Jurkat, Clone E6-1 (cell line): ENCODE measurements at places on chromosomes 6 and 20.

GRCh38 chr6:139262519-139263300 lies 29.1 kb downstream of the TXLNB start:
- peak; percentile 39 for DNase-seq

DNA sequence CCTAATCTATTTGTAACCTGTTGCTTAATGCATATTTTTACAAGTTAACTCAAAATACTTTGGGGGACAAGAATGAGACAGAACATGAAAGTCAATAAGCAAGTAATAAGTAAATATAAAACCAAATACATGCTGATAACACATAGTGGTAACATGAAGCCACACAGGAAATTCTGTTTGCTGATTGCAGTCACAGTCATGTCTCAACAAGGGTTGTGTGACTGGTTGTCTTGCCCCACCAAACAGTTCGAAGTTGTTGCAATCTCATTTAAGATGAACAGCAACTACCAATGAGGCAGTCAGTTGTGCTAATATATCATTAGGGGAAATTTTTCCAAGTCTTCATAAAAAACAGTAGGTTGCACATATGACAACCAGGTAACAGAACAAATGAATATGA lies 14.5 kb downstream of the CD24 start:
- no peak for DNase-seq

DNA sequence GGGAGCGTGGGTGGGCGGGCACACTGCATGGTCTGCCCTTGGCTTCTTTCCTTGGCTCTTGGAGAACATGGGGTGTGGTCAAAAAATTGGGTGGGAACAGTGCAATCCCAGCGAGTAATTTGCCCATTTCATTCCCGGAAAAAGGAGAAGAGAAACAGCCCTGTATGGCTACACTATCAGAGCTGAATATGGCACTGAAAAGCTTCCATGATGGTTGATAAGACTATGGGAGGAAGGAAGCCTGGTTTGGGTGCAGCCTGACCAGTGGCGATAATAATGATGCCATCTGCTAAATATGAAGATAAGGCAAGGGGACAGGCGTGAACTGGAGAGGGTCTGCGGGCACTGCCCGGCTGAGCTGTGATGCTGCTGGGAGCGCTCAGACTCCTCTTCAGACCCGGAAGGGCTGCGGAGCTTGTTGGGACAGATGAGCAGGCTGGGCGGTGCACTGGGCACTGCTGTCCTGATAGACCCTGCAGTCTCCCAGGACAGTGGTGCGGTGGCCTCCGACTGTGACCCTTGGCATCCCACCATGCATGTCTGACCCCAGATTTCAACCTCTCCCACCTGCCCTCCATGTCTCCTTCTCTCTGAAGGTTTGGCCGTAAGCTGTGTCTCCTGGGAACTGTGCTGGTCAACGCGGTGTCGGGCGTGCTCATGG lies 10.2 kb downstream of the SLC22A1 start:
- DNase-seq, result no peak

GRCh38 chr6:109121411-109121810 lies 26.1 kb downstream of the CEP57L1 start:
- no peak for DNase-seq

GRCh38 chr6:6764764-6765434 lies 176.4 kb downstream of the LY86 start:
- no peak for DNase-seq

DNA sequence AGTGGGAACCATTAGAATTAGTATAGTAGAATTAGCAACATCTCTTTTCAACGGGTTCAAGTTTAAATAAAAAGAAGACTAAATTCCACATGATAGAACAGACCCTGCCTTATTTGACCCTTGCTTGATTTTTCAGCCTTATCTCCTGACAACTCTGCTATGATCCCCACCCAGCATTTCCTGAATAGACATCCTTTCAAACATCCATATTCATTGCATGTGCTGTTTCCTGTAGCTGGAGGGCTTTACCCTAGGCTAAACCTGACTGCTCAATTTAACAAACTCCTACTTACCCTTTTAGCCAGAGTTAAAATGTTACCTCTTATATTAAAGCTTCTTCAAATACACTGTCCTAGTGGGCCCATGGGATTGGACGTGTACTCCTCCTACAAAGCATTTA lies 594.8 kb upstream of the ARID1B start:
- DNase-seq, result no peak

DNA sequence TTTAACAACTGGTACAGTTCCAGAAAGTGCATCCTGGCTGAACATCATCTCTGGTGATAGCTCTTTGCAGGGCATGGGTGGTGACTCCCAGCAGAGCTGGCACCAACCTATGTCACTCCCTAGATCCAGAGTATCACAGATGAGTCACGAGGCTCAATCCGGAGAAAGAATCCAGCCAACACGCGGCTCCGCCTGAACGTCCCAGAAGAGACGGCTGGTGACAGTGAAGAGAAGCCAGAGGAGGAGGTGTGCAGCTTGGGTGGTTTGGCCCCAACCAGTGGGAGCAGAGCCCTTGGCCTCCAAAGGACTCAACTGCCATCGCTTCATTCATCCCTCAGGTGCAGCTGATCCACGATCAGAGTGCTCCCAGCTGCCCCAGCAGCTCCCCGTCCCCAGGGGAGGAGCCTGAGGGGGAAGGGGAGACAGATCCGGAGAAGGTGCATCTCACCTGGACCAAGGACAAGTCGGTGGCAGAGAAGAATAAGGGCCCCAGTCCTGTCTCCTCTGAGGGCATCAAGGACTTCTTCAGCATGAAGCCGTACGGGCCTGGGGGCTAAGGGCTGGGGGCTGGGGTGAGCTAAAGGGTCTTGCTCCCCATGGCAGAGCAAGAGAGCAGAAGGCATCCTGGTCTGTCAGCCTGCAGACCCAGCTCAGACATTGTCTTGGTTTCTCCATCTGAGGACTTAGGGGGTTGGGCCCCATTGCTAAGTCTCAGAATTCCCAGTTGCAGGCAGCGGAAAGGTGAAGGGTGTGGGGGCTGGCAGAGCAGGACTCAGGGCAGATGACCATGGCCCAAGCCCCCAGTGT lies 27.2 kb downstream of the SLC12A5 start:
- no peak for DNase-seq

DNA sequence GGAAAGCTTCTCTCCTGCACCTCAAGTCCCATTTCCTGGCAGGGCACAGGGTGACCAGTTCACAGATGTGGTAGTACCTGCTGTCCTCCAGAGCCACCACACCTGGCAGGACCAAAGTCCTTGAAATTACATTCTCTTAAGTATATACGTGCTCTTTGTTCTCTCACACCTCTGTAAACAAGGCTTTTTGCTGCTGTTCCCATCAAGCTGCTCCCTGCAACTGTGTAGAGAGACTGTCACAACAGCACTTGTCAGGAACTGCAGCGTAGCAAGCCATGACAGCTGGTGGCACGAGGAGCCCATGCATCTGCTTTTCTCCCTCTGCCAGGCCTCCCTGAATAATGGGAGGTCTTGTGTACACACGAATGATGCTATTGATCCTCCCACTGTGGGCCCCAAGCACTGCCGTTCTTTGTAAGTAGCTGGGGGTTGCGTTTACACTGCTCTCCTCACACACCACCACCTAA lies 431.8 kb downstream of the CD83 start:
- DNase-seq, result no peak

DNA sequence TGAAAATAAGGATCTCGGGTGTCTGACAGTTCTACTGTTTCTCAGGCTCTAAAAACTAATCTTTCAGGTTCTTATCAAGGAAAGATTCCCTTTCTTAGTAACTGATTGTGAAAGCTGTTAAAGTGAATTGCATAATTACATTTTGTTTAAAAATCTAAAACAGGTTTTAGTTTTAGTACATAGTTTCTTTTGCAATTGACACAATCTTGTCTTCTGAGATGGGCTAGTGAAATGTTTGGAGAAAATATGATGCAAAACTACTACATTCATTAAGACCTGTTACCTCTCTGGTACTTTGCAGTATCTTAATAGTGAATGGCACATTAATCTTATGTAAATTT lies 298.4 kb downstream of the UTRN start:
- no peak for DNase-seq

DNA sequence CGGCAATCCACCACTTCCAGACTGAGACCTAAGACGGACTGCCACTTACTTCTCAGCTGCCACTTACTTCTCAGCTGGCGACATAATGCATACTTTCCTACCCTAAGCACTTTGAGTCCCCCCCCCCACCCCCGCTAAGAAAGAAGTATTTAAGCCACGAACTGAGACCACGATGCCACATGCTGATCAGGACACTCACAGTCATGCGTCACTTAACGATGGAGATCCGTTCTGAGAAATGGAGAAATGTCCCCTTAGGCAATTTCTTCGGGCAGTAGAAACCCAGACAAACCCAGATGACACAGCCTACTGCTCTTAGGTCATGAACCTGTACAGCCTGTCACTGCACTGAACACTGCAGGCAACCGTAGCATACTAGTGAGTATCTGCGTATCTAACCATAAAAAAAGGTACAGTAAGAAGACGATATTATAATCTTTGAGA lies 690 bp downstream of the IFNGR1 start:
- DNase-seq, result no peak

DNA sequence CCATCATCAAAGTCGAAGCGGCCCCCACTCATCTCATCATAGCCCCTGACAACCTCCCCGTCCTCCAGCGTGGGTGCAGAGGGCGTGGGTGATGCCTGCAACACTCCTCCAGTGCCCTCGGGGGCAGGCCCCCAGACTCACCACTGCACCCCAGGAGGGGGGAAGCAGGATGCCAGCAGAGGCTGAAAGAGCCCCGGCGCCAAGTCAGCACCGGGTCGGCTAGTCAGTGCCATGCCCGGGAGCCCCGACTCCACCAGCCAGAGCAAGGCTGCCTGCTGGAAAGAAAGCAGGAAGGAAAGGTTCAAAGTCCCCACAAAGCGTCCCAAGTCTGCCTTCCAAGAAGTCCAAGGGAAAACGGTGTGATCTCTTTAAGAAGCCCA lies 324 bp downstream of the JPH2 start:
- no peak for DNase-seq

DNA sequence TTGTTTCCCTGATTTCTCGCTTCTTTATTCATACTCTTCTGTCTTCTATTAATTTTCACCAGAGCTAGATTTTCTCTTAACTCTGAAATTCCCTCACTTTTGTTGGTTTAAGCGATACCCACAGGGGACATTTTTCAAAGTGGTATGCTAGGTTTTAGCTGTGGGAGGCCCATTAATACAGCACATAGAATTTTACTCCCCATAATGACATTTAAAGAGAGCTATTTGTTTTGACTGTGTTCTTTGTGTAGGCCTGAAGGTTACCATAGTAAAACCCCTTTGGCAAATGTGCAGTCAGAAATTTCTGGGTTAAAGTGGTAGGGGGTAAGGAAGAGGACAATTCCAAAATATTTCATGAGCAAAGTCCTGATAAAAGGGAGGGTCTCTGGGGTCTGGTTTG lies 721.1 kb upstream of the CITED2 start:
- DNase-seq, result no peak

DNA sequence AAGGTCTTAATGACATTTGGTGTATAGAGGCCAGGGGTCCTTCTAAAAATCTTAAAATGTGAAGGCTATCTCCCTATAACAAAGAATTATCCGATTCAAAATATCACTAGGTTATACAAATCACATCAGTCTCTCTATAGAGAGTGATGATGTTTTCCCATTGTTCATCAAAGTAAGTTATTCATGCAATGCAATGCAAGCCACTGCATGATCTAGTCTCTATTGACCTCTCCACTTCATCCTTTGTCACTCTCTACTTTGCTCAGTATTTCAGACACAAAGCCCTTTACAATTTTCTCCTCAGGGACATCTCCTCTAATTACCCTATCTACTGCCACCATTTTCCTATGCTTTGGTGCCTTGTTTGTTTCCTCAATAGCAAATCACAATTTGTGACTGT lies 628.0 kb downstream of the HTR1B start:
- DNase-seq, result no peak

DNA sequence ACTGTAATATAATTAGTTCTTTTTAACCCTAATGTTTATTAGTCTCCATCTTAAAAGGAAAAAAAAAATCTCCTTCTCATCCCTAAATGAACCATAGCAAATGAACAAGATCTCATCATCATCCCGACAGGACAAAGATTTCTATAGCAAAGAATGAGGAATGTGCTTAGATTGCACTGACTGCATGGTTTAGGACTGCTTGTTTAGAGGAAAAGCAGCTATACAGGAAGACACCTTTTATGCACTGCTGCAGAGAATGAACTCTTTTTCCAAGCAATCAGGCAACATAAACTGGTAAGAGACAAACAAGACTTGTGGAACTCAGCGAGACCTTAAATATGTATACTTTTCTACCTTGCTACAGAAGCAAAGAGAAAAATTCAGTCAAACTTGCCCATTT lies 26.8 kb downstream of the CSNK2A1 start:
- no peak for DNase-seq

- no peak for DNase-seq
These were observed 86.7 kb downstream of the SYNJ2 start for GRCh38 chr6:158068156-158068892.

DNA sequence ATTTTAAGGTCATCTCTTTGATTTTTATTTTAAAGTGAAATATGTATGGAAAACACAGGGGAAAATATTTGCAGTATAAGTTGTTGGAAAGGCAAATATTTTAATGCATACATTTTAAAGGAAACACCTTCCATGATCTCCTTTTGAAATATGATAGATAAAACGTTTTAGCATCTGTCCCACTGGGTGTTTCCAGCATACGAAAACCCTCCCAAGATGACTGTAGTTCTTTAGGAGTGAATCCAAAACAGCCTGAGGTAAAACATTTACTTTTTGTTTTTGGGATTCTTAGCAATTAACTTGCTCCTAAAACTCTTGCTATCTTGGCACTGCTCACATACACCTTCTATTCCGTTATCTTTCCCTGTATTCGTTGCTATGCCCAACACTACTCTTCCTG lies 210.0 kb downstream of the EPHA7 start:
- DNase-seq, result no peak

DNA sequence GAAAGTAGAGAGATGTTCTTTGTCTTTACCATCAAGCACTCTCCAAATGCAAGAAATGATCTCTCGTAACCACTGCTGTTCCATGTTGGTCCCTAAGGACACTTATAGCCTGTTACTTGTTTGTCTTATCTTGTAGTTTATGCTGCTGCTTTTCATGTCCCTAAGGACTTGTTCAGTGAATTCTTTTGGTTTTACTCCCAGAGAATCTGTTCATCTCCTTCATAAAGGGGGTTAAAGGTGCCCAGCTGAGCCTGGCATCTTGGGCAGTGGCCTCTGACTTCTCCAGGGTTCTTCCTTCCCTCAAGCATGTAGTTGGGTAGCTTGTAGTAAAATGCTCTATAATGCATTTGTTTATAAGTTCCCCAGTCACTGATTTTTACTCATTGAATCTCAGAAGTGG lies 864 bp upstream of the PKIG start:
- no peak for DNase-seq

GRCh38 chr6:25927178-25927577 lies 3.3 kb downstream of the SLC17A2 start:
- DNase-seq, result no peak

DNA sequence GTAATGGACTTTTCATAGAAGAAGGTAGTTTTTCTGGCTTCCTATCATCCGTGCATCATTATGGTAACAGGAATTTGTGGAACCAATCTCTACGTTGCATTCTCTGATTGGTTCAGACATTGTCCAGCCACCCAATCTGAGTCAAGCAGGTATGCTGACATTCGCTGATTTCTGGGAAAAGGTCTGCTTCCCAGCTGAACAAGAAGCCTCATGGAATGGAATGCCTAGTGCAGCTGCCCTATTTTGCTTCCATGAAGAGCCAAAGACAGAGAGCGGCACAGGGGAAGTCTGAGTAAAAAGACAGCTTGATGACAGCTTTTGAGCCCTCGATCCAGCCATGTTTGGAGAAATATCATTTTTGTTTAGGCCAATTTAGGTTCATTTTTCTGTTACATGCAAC lies 38.5 kb upstream of the TXLNB start:
- DNase-seq, result no peak

- DNase-seq, result no peak
These were observed 398 bp upstream of the SPATS1 start for GRCh38 chr6:44342052-44342451.

GRCh38 chr6:15487262-15487661 lies 175.6 kb downstream of the DTNBP1 start:
- DNase-seq, result no peak
